Activated T-cell treated with anti-CD3 and anti-CD28 coated beads, Interleukin-2, amount 50 U/mL, for 48 hours (primary cell): ENCODE measurements at places on chromosomes 7 and 10.

GRCh38 chr10:62047960-62048383 lies 146.5 kb downstream of the ARID5B start:
- DNase-seq = peak; percentile 62

DNA sequence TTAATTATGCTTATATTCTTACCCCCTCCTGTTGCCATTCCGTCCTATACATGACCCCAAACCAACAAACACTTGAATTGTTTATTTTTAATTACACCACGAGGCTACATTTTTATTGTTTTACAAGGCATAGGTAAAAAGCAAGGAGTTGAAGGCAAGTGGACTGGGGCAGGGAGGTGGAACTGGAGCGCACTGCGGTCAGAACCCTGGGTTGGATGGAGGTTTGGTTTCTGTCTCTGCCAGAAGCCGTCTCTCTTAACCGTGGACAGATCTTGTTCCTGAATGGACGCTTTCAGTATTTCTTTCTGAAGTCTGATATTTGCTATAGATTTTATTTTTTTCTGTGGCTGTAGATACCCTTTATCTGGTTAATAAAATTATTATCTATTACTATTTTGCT lies 19.9 kb upstream of the IGFBP3 start:
- no peak for DNase-seq

- no peak for DNase-seq
Measured at GRCh38 chr10:74924251-74924963, 98.0 kb downstream of the KAT6B start.

DNA sequence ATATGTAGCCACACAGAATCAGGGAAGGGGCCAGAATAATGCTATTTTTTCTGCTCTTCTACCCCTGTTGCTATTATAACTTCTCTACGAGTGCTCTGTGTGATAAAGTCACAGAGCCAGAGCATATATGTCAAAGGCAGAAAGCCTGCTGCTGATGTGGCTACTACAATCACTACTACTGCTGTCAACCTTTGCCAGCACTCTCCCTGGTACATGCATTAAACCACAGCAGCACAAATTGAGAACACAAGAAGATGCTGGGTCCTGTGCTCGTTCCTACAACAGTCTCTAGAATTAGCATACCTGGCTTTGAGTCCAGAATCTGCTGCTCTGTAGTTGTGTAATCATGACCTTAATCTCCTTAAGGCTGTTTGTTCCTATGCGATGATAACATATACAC lies 108.6 kb downstream of the SEMA3A start:
- DNase-seq = no peak

GRCh38 chr7:55133630-55134358 lies 115.0 kb downstream of the EGFR start:
- DNase-seq = no peak

GRCh38 chr10:29064680-29065079 lies 224.2 kb upstream of the LYZL1 start:
- DNase-seq = no peak

- no peak for DNase-seq
Measured at GRCh38 chr10:48614481-48615390, 9.9 kb upstream of the ARHGAP22 start.

GRCh38 chr10:110456523-110457091 lies 41.1 kb upstream of the DUSP5 start:
- no peak for DNase-seq

DNA sequence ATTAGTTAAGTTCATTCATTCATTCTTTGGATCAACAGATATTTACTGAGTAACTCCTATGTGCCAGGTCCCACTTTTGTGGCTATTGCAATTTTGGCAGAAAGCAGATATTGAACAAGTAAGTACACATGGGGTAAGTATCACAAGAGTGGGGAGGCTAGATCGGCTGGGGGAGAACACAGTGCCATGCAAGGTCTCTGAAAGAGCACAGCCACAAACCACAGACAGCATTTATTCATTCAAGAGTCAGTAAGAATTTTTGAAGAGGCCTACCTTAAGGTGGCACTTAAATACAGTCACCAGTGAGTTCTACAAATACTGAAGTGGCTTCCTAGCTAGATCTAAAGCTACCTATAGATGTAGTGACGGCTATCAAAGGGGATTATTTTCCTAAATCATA lies 304.2 kb downstream of the RNLS start:
- DNase-seq = no peak

- DNase-seq = peak; percentile 84
Measured at GRCh38 chr7:92904244-92905131, 68.1 kb upstream of the CDK6 start.

- DNase-seq = no peak
Measured at GRCh38 chr7:37550426-37550825, 101.8 kb upstream of the ELMO1 start.

DNA sequence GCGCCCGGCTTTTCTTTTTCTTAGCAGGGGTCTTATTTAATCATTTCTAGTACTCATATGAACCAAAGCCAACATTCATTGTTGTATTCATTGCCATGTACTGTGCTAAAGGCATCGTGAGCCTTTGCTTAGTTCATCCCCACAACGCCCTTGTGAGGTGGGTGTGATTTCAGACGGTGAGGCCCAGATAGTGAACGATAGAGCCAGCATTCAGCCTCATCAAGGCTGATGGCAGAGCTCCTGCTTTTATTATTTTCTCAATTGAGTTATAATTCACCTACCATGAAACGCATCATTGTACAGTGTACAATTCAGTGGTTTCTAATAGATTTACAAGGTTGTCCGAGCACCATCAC lies 50.1 kb downstream of the HK1 start:
- DNase-seq = no peak

- DNase-seq = no peak
Measured at GRCh38 chr10:125093199-125093973, 67.0 kb downstream of the CTBP2 start.

DNA sequence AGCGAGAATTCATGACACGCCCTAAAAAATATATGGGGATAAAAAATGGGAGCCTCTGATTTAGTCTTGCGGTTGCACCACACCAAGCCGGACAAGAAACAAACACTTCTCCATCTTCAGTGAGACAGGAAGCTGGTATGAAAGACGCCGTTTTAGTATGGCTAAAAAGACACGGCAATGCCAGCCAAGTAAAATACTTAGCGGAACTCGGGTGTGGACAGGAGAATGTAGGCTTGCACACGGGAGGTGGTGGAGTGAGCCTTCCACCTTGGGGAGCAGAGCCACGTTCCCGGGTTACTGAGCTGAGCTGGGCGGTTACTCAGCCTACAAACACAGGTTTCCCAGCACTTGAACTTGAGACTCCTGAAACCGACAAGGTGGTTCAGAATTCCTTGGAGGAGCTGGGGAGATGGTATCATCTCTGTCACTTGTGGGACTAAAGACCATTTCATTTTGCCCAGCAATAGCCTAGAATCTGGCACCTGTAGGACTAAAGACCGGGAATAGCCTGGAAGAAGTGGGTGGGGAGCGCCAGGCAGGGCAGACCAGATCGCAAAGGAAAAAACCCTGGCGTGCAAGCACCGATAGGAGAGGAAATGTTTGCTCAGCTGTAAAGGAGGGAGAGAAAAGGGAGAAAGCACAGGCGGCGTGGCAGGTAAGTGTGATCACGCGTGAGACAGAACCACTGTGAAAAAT lies 34.8 kb upstream of the SEPHS1 start:
- DNase-seq = no peak

DNA sequence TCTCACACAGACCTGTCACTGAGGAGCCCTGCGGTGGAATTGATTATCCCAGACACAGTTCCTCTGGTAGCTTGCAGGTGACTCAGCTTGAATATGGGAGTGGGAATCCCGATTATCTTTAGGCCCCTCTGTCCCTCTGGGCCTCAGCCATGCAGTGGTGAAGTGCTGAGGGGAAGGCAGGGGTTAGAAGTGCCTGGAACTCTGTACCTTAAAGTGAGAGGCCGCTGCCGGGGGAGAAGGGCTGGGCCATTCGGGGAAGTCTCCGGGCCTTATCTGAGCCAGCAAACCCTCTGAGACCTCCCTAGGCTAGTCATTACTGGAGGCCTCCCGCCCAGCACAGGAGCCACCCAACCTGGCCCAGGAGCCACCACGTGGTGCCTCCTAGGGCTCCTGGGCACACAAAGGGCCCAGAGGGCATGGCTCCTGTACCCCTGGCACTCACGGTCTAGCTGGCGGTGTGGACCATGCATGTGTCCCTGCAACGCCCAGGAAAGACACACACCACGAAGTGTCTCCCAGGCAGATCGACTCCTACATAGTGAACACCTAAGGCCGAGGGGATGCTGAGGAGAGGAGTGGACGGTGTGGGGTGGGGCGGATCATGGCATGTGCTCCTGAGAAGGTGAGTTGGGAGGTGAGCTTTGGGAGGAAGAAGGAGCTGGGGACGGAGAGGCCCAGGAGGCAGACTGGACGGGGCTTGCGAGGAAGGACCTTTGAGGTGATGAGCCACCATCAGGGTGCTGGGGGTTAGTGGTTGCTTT lies 56.2 kb downstream of the HK1 start:
- no peak for DNase-seq

GRCh38 chr10:5547931-5548660 lies 23.3 kb downstream of the CALML3 start:
- no peak for DNase-seq

GRCh38 chr10:102714621-102715455 lies at the start of gene SFXN2:
TSS of gene SFXN2 (plus strand) at chr10:102714636. CDS start at chr10:102726637, 12,001 bp downstream.
- no peak for DNase-seq

DNA sequence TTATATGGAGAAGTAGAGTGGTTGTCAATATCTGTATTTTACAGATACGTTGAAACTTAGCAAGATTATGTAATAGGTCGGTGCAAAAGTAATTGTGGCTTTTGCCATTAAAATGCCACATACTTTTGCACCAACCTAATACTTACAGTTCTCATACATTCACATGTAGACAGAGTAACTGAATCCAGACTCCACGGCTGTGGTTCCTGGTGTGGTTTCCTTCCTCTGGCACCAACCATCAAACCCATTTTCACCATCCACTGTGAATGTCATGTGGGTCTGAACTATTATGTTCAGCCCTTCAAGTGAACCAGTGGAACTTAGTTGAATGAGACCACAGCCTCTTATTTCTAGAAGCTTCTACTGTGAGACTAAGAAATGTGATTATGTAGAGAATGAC lies 31.5 kb upstream of the SLIT1 start:
- DNase-seq = no peak

- DNase-seq = peak; percentile 24
Measured at GRCh38 chr7:106126170-106126938, 14.2 kb upstream of the SYPL1 start.

DNA sequence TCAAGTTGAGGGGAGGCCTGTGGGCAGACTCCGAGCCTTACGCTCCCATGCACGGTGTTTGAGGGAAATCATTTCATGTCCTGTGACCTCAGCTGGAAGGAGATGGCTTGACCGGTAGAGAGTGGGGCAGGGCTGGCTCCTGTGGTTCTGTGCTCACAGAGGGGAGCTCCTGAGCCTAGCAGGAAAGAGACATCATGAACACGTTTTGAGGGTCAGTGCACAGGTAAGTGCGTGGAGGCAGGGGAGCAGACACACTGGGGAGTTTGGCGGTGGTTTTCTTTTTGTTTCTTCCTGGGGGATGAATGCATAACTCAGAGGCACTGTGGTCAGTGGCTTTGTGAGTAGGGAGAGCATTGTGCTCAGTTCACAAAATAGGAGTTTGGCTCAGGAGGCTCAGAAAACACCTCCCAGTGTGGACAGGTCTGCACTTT lies 22.5 kb downstream of the ADCY1 start:
- DNase-seq = no peak

DNA sequence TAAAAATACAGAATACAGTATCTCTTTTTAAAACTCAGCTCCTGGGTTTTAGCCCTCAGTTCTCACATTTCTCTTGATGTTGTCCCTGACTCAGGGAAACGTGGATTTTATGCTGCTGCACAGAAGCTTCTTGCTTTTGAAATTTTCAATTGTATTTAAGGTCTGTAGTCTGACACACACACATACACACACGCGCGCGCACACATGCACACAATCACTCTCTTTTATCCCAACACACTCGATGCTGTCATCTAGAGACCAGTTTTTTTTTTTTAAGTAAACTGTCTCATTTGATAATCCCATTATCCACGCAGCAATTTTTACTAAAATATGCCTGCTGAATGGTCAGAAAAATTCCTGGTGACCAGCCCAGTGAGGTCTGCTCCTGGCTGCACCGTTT lies 108.6 kb downstream of the KMT2E start:
- no peak for DNase-seq

DNA sequence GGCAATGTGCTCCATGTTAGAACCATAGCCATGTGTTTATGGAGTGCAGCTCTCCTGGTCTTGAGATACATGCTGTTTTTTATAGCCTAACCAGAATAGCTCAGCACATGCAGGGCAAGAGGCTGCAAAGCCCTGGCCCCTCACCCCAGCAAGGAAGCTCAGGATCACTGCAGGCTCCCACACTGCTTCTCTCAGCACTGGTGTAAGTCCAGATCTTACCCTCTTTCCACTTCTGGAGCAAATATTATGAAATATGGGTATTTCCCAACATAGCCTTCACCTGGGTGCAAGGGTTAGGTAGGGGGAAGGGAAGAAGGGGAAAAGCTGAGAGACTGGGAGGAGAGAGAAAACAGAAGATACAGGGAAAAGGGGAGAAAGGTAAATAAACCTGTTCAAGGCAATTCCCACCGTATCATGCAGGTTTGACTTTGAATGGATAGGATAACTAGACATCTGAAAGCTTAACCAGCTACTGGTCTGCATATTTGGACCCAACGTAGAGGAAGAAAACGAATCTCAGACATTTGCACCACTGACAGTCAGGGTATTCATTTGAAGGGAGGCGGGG lies 19.7 kb downstream of the SKIDA1 start:
- DNase-seq = no peak

GRCh38 chr10:47077941-47078340 lies 166.7 kb downstream of the PTPN20 start:
- no peak for DNase-seq

- no peak for DNase-seq
Measured at GRCh38 chr10:71363936-71364335, 32.8 kb upstream of the CDH23 start.

GRCh38 chr10:29804025-29804852 lies 169.5 kb upstream of the SVIL start:
- peak; percentile 23 for DNase-seq

GRCh38 chr7:4612939-4613841 lies 68.9 kb upstream of the FOXK1 start:
- DNase-seq = no peak

- no peak for DNase-seq
Measured at GRCh38 chr7:117550625-117551024, 70.8 kb downstream of the CFTR start.
